Body of pancreas (tissue), 4 donors: ENCODE measurements at places on chromosomes 1 and 21. TPM values are rescaled to one million over a fixed set of nuclear protein-coding genes. Genes with fewer than 3 reads are reported as not detected.

DNA sequence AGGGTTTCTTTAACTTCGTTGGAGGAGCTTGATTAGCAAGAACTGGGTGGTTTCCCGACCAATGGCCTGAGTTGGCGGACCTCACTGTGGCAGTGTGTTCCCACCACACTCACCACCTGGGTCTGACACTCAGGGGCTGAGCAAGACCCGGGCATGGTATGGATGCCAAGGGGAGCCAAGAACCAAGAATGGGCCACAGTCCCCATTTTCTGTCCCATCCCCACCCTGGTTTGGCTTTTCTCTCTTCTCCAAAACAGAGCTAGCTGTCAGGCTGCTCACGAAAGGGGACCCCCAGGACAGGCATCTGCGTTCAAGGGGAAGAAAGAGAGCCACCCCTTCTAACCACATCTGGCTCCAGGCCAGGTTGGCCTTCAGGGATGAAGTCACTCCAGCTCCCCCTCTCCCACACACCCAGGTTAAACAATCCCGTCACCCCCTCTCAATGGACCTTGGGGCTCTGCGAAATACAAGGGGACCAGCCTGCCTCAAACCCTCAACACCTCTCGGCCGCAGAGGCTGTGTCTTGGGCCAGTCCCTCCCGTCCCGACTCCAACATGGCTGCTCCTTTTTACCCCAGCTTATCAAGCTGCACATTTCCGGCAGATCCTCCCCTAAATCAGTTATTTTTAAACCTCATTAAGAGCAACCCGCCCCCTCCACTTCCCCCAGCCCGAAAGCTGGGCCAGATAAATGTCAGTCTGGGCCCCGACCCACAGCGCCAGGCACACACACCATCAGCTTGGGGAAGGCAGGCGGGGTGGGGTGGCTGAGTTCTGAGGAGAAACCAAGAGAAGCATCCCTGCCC is 3.4 kb downstream of the TAGLN2 start:
- DNase-seq = peak; percentile 48

- DNase-seq = no peak
Observed at GRCh38 chr21:37982496-37983318, 66.5 kb upstream of the KCNJ6 start.

DNA sequence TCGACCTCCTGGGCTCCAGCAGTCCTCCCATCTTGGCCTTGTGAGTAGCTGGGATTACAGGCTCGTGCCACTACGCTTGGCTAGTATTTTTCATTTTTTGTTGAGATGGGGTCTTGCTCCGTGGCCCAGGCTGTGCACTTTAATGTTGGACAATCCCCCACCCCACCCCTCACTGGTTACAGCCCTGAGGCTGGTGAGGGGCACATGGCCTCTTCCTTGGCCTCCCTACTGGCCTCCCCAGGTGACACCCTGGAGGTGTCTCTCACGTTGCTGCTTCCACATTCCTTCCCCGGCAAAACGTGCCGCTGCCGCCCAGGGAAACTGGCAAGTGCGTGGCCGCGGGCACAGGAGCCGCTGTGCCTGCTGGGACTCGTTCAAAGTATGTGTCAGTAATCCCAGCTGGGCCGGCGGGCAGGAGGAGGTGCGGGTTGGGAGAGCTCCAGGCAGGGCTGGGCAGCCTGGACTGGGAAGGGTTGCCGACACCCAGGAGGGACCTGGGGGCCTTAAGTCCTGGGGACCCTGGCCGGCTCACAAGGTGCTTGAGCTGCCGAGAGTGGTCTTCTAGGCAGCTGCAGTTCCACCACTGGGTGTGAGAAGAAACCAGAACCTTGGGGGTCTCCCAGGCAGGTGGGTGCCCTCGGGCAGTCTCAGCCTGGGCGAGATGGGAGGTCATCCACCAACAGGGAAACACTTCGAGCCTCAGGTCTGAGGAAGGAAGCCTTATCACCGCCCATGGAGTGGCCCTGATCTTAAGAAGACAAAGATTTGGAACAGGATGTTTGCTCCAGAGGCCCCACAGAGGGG is 6.5 kb downstream of the WNT3A start:
- DNase-seq = no peak

DNA sequence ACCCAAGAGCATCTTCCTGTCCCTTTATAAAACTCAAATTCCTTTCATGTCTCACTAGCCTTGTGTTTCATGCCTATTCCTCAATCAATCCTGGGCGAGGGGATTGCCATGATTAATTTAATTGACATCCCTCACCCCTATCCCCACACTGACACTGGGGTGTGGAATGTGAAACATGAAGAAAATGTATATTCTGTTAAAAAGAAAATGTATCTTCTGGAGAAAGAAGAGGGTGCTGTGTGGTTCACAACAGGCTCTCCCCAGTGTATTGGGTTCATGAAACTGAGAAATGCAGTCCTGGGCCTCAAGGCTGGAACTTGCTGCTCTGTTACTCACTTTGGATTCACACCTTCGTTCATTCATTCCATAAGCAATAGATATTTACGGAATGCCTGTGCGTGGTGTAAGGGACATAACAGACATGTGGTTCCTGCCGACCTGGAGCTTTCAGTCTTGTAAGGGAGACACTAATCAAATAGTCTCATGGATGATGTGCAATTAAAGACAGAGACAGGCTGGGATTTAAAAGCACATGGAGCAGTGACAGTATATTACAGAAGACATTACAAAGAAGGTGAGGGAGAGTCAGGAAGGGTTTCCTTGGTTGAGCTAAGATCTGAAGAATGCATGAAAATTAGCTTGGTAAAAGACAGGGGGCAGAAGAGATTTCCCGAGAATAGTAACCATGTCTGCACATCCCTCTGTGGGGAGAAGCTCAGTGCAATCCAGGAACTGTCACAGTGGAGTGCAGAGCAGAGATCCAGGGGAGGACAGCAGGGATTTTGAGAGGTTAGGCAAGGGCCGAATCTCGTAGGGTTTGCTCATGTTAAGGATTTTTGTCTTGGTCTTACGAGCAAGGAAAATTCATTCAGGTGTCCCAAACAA is 32.1 kb downstream of the SERTAD4 start:
- no peak for DNase-seq

DNA sequence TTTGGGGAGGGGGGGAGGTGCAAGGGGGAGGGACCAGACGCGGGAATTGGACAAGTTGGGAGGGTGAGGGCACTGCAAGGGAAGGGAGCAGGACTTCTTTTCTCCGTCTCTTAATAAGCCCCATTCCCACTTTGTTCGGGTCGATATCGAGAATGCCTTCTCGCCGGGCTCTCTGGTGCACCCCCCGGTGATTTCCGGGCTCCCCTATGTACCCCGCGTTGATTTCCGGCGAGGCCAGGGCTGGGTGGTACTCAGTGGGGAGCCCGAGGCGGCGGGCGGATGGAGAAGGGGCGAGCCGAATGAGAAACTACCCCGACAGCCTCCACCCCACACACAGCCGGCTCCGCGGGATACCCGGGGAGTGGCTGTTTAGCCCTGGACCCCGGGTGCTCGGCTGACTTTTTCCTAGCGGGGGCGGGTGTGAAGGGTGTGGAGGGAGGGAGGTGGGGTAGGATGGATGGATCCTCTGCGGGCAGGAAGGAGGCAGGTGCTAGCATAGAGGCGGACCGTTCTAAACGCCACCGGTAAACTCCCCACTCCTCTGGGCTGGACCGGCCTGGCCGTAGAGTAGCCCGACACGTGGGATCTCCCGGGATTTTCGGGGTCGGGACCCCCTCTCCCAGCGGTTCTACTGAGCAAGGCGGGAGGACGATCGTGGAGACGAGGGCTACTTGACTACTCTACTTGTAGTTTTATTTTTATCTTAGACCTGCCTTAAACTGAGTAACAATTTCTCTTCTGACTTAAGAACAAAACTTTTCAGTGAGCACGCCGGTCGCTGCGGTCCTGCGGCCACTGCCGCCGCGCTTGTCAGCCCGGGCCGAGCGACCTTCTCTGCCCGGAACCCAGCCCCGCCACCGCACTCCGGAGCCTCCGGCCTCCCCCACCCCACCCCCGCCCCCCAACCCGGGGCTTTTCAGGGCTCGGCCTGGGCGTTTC is 1.0 kb downstream of the RNF220 start:
- DNase-seq = no peak

DNA sequence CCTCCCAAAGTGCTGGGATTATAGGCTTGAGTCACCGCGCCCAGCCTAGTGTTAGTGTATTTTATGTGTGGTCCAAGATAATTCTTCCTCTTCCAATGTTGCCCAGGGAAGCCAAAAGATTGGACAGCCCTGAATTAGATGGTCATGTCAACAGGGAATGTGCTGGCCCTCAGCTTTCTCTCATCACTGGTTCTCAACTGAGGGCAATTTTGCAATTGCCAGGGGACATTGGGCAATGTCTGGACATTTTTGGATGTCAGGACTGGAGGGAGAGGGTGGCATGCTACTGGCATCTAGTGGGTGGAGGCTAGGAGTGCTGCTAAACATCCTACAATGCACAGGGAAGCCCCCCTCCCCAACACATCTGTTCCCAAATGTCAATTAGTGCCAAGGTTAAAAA is 95.0 kb downstream of the LAMC2 start:
- DNase-seq = no peak

DNA sequence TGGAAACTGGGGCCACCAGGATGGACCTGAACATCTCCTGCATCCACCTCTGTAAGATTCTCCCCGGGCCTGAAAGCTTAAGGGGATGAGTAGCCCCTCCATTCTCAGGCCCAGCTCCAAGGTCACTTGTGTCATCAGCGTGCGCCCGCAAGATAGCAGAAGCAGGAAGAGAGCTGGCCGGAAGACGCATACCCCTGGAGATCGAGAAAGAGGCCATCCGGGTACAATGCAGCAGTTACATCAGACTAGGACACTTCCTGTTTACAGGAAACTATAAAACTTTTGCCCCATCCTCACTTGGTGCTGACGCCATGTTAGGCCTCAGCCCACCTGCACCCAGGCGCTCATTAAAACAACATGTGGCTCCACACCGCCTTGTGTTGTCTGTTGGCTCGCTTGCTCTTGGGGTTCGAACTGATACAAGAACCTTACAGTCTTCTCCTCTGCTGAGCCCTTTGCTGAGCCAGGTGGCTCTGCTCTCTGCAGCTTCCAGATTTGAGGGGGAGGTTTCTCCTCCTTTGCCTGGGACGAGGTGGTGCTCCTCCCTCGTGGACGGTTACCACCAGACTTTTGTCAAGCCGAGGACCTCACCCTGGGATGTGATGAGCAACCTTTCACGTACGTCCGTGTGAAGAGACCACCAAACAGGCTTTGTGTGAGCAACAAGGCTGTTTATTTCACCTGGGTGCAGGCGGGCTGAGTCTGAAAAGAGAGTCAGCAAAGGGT is 277.5 kb upstream of the C1orf174 start:
- DNase-seq = no peak

- DNase-seq = no peak
Observed at GRCh38 chr1:31749785-31750735, 14.1 kb downstream of the ADGRB2 start.

GRCh38 chr1:219687779-219688178 is 74.9 kb upstream of the ZC3H11B start:
- no peak for DNase-seq

GRCh38 chr1:230259621-230260020 is 166.5 kb downstream of the PGBD5 start:
- no peak for DNase-seq

GRCh38 chr21:45175326-45176095 is 101.1 kb downstream of the ADARB1 start:
- no peak for DNase-seq

DNA sequence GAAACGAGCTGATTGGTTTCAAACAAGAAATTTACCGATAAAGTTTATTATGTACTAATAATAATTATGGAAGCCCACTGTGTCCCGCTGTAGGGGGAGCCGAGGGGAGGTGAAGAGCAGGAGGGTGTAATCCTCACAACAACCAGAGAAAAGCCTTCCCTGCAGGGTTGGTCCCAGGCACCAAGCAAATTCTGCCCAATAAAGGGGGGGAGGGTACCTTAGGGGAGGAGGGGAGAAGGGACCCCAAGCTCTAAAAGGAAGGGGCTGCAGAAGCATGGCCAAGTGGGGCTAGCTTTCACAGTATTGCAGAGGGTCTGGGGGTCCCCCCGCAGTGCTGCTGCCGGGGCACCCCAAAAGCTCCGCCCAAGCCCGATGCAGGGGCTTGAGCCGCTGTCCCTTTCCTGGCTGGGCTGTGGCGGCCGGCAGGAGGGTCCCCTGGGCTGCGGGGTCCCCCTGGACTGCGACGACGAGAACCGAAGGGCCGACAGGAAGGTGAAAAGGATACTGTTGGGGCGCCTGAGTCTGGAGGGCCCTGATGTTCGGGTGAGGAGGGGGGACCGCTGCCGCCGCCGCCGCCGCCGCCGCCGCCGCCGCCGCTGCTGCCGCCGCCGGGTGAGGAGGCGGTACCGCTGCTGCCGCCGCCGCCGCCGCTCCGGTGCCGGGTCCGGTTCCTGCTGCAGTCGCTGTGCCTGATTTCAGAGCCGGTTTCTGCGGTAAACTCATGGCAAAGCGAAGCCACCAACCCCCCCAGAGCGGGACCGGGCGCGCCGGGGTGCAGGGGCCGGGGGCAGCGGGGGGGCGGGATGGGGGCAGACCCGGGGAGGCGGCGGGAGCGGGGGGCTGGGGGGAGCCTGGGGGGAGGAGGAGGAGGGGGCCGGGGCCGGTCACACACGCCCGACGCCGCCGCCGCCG is 771 bp downstream of the EIF4G3 start:
- peak; percentile 44 for DNase-seq

Gene MYBPH
- not detected for total RNA-seq

Gene KCNN3
- total RNA-seq = 1.6 TPM

Gene SGIP1
- 3.1 TPM for total RNA-seq

Gene HLX
- 1.8 TPM for total RNA-seq
